Muscle of leg (tissue), 16 donors: ENCODE measurements at places on chromosomes 3 and 15. TPM values are rescaled to one million over a fixed set of nuclear protein-coding genes. Genes with fewer than 3 reads are reported as not detected.

DNA sequence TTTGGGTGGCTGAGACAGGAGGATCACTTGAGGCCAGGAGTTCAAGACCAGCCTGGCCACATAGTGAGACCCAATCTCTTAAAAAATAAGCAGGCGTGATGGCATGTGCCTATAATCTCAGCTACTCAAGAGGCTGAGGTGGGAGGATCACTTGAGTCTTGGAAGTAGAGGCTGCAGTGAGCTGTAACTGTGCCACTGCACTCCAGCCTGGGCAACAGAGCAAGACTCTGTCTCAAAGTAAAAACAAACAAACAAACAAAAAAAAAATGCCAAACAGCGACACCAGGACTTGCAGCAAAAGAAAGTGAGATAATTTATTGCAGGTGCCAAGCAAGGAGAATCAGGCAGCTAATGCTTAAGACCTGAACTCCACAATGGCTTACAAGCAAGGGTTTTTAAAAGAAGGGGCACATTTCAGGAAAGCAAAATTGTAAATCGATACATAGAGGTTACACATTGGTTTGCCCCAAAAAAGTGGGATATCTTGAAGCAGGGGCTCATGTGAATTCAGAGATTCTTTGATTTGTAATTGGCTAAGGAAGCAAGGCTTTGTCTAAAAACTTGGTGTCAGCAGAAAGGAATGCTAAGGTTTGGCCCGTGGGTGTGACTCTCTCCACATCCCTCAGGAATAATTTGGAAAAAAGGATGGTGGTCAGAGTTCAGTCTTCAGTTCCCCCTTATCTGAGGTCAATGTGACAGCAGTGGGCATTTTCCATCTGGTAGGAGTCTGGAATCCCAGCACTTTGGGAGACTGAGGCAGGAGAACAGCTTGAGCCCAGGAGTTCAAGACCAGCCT, 5.2 kb upstream of the MPI start:
- DNase-seq = no peak

GRCh38 chr3:40172560-40172959, 136.9 kb upstream of the EIF1B start:
- no peak for DNase-seq

GRCh38 chr3:195077611-195078540, 193.1 kb downstream of the XXYLT1 start:
- DNase-seq = no peak

DNA sequence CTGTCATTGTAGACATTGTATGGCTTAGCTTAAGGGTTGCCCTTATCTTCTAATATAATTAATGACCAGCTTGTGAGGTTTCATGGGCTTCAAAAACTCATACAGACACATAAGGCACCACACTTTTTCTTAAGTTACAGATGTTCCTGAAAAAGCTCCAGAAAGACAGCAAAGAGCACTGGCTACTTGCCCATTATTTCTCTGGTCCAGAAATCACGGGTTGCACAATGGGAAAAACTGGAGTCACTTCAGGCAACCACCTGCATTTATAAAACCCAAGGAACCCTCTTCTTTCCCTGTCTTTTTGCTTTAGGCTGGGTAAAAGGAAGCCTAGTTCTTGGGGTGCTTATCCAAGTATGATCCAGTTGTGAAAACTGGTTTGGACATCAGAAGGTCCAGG, 2.3 kb upstream of the COL6A6 start:
- DNase-seq = peak; percentile 85

SAMMSON gene
- polyA plus RNA-seq = not detected

COL8A1 gene
- polyA plus RNA-seq = 3.7 TPM

GRCh38 chr15:90209591-90209990, 8.5 kb downstream of the SEMA4B start:
- no peak for DNase-seq

DNA sequence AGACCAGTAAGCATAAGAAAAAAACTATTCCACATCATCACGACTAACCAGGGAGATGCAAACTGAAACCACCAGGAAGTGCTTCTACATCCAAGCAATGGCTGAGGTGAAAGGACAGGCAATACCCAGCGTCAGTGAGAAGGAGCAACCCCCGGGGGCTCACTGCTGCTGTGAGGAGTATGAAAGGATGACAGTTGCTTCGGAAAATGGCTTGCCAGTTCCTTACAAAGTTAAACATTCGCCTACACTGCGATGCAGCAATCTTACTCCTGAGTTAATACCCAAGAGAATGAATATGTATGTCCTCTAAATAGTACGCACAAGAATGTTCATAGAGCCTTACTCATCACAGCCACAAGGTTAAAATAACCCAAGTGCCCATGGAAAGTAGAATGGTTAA, 13.3 kb upstream of the PLXNA1 start:
- peak; percentile 22 for DNase-seq

GRCh38 chr3:138289260-138289659, 40.4 kb downstream of the NME9 start:
- no peak for DNase-seq

- no peak for DNase-seq
These were observed 2.9 kb downstream of the SAMD7 start for GRCh38 chr3:169914321-169914720.

DNA sequence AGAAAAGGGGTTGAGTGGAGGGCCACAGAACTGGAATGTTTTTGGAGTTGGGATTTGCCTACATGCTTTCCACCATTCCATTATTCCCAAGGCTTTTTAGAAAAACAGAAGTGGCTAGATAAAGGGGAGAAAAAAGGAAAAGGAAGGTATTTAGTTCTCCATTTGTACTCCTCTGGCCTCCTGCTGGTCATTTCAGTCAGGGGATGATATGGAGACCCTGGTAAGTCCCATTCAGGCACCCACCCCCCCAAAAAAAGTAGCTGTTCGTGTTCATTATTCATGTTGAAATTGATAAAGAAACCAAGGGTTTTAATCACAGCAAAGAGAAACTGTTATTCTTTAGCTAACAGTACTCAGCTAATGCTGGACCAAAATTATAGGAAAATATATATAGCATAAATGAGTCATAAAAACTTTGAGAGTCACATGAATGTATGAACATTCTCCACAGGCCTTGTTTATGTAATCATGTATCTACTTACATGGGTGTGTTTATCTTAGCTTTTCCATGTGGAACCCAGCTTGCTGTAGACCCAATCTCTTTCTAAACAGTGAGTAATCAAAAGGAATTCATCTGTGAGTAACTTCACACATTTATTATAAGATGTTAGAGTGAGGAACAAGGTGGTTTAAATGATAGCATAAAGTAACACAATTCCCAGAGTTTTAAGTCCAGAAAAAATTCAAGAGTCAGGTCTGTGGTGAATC, 167.2 kb downstream of the KCNMB2 start:
- peak; percentile 36 for DNase-seq

CLEC3B gene
- polyA plus RNA-seq = 136 TPM

ONECUT1 gene
- polyA plus RNA-seq = not detected

- DNase-seq = no peak
These were observed 676 bp downstream of the GP9 start for GRCh38 chr3:129061023-129061887.

DNA sequence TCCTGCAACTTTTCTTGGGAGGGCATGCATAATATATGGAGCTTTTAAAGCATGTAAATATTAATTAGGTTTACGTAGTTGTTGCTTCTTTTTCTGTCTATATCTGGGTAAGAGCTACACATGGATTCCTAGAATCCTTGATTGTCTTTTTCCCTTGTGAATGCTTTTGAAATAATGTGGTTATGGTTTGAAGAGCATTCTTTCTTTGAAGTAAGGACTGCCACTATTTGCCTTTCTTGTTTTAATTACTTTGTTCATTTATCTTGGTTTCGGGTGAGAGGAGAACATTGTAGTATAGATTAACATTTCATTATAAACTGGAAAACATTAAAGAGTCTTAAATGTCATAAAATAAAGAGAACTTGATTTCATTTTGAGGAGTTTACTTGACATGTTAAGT, 674.0 kb downstream of the ZBBX start:
- DNase-seq = no peak

- peak; percentile 58 for DNase-seq
These were observed 16.0 kb downstream of the CMSS1 start for GRCh38 chr3:99833617-99834205.

PIF1 gene
- polyA plus RNA-seq = 12.2 TPM

POPDC2 gene
- 13.6 TPM for polyA plus RNA-seq

- no peak for DNase-seq
These were observed 64.2 kb downstream of the MOBP start for GRCh38 chr3:39531665-39532064.

DNA sequence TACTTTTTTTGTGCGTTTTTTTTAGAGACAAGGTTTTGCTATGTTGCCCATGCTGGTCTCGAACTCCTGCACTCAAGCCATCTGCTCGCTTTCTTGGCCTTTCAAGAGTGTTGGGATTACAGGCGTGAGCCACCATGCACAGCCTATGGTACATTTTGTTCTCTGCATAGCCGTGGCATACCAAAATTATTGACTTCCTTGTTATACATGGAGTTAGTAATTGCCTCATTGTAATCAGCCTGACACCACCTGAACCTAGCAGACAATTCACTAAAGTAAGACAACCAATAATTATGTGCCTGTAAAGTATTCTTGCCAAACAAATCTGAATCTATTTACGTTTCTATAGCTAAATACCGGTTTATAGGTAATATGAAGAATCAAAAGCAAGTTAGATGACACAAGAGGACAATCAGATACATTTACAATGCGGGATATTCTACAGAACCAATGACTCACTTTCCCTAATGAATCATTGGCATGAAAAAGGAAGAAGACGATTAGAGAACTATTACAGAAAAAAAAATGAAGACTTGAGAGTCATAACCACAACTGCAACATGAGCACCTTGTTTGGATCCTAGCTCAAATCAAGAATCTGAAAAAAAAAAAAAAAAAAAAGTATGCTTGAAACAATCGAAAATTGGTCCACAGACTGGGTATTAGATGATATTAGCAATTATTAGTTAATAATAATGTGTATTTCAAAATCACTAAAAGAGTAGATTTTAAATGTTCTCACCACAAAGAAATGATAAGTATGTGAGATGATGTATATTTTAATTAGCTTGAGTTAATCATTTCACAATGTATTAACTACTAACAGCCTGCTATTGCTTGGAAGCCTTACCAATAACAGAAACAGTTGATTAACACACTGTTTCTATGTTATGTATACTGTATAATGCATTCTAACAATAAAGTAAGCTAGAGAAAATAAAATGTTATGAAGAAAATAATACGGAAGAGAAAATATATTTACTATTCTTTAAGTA, 7.1 kb downstream of the GUCA1C start:
- no peak for DNase-seq

PRKCD gene
- polyA plus RNA-seq = 7.9 TPM
